Hippocampal formation (tissue), 2 donors: ENCODE measurements at places on chromosomes 12 and 14.

- DNase-seq = no peak
These were observed 122.0 kb upstream of the HIF1A start for GRCh38 chr14:61573321-61573720.

GRCh38 chr12:18383203-18383602 lies 121.9 kb downstream of the PIK3C2G start:
- no peak for DNase-seq

DNA sequence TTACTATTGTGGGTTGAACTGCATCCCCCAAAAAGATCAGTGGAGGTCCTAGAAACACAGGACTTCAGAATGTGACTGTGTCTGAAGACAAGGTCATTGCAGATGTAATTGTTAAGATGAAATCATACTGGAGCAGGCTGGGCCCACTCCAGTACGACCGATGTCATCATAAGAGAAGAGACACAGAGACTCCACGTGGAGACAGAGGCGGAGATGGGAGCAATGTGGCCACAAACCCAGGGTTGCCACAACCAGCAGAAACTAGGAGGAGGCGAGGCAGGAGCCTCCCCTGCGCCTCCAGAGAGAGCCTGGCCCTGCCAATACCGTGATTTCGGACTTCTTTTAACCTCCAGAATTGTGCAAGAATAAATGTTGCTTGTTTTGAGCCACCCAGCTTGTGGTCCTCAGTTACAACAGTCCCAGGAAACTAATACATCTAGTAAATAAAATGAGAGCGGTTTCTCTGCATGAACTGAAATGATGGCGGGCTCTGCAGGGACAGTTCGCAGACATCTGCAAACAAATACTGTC lies 25.7 kb upstream of the FZD10 start:
- no peak for DNase-seq

GRCh38 chr12:79455286-79455685 lies 235.5 kb downstream of the PAWR start:
- DNase-seq = no peak

DNA sequence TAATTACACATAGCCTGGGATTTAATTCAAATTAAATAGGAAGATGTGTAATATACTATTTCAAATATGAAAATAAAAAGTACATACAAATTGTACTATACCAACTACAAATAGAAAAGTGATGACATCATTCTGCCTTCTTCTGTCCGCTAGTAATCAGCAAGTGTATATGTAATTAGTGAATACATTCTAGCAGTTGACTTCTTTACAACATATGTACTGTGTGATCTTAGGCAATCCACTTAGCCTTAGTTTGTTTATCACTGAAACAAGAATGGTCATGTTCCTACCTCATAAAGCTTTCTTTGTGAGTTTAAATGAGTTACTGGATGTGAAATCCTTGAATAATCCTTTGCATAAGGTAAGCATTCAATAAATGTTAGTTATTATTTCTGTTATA lies 7.8 kb upstream of the LUM start:
- no peak for DNase-seq

GRCh38 chr14:104420990-104421389 lies 158.6 kb upstream of the C14orf180 start:
- DNase-seq = no peak

DNA sequence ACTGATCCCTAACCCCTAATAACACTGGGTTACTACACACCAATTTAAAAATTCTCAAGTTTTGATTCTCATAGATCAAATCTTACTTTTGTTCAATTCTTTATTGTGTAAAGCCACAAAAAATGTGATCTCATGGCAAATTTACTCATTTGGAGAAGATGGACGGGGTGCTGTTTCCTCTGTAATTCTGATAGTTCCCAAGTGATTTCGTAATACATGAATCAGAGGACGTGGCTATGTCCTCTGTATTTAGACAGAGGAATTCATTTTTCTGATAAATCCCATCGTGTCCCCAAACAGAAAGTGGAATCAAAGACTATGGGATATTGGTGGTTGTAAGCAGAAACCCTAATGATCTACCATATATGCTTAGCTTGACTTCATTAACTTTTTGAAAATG lies 76.6 kb upstream of the GNG2 start:
- no peak for DNase-seq

DNA sequence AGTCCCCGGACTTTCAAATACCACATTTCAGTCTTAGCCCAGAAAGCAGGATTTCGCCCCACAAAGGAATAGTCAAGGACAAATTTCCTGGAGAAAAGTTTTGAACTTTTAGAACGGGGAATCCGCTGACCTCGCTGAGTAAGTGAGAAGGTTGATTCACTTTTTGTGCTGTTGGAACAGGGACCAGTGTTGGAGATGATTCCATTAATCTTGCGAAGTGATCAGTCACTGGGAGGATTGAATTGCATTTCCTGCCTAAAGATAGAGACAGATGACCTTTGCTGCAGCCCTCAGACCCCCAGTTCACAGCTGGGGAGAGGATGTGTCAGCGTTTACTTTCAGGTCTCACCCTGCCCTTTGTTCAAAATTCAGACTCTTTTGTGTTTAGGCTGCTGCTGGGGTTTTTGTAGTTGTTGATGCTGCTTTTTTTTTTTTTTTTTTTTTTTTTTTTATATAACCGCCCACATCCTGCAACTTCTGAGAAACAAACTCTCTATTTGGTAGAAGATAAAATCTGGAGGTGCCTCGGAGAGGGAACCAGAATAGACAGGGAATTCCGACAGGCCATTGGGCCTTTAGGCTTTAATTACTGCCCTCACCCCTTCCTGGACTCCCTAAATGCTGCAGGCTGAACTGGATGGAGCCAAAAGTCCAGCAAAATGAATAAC lies 9.8 kb upstream of the KDM2B start:
- no peak for DNase-seq
